ENCODE measurements at places on chromosomes 6 and 20.

DNA sequence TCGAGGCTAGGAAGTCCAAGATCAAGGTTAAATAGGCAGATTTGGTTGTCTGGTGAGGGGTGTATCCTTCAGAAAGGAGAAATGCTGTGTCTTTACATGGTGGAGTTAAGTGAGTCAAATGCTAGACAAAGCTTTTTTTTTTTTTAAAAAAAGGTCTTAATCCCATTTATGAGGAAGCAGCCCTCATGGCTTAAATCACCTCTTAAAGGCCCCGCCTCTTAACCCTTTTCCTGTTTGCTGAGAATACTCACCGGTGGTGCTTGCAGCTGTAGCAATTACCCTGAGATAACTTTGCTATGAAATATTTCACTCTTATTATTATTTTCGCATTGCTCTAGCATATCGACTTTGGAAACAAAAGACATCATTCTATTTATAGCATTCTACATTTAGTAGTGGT lies 30.8 kb downstream of the FBXO30 start:
- DNase-seq: no peak

- no peak for DNase-seq
Observed at GRCh38 chr20:20321134-20321533, 46.8 kb upstream of the INSM1 start.

DNA sequence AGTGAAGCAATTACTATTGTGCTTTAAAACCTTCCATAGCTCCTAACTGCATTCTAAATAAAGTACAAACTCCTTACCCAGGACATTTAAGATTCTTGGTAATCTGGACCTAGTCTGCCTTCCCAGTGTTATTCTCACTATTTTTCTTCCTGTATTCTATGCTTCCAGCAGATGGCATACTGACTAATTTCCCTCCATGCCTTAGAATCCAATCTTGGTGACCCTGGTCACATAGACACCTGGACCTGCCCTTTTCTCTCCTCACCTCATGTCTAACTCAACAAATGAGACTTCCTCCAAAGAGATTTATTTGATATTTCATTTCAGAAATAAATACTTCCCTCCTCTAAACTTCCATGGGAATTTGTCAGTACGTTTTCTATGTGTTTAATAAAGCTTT lies 25.8 kb downstream of the ROS1 start:
- DNase-seq: no peak

DNA sequence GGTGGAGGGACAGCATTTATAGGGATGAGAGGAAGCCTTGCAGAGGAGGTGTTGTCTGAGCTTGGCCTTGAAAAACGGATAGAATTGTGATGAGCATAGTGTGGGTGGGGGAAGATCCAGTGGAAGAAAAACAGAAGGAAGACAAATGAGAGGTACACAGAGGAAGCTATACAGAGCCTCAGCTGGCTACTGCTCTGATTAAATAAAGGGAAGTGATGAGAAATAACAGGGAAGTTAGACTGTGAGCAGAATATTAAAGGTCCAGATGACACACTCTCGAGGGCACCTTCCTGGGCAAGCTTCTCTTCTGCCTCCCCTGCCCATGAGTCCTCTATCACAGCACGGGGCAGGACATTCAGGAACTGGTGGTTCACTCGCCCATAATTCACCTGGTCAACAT lies 182.3 kb downstream of the KIF16B start:
- no peak for DNase-seq

- no peak for DNase-seq
Observed at GRCh38 chr20:23691675-23692074, 2.8 kb upstream of the CST4 start.

- no peak for DNase-seq
Observed at GRCh38 chr6:36277946-36278470, 8.1 kb downstream of the PNPLA1 start.

GRCh38 chr6:128174724-128175123 lies 273.9 kb upstream of the THEMIS start:
- no peak for DNase-seq

DNA sequence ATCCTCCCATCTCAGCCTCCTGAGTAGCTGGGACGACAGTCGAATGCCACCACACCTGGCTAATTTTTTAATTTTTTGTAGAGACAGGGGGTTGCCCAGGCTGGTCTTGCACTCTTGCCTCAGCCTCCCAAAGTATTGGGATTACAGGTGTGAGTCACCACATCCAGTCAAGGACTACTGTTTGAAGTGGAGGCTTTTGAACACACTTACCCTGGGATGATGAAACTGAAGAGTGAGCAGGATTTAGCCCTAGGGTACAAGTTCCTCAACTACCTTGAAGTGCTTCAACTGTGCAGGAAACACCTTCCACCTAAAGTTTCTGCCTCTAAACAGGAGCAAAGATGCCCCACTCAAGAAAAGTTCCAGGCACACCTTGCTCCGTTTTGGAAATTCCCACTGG lies 15.7 kb upstream of the PARD6B start:
- DNase-seq: no peak

- no peak for DNase-seq
Observed at GRCh38 chr6:2102316-2102883, 143.0 kb downstream of the GMDS start.

GRCh38 chr6:37669306-37669705 lies 28.4 kb downstream of the MDGA1 start:
- no peak for DNase-seq

- no peak for DNase-seq
Observed at GRCh38 chr6:37861452-37861851, 41.9 kb downstream of the ZFAND3 start.

- DNase-seq: no peak
Observed at GRCh38 chr6:118881440-118882313, 12.3 kb upstream of the ASF1A start.

DNA sequence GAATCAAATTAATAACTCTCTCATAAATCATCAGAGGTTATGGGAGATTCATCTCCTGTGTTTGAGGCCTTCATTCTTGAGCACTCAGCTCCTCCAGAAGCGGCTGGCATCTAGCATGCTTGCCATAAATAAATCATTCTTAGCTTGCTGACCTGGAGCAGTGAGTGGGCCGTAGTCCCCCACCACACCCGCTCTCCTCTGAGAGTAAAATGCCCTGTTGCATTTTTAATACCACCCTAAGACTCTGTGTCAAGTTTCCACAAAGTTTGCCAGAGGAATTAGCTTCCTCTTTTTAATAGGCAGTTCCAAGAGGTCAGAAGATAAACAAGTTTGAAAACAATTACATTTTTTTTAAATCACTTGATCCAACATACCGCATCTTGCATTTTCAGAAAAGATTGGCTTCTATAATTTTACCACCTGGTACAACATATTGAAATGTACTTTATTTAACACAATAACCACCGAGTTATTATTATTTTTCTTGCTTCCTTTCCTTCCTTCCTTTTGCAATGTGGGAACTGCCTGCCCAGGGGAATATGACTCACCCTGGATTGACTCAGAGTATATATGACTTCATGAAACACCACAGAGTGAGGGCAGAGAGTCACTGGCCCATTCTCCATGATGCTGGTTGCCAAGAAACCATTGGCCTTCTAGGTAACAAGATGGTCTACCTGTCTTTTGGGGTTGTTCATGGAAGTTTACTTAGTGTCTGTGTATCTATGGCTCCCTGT lies 29.4 kb upstream of the CLIC5 start:
- peak; percentile 81 for DNase-seq

DNA sequence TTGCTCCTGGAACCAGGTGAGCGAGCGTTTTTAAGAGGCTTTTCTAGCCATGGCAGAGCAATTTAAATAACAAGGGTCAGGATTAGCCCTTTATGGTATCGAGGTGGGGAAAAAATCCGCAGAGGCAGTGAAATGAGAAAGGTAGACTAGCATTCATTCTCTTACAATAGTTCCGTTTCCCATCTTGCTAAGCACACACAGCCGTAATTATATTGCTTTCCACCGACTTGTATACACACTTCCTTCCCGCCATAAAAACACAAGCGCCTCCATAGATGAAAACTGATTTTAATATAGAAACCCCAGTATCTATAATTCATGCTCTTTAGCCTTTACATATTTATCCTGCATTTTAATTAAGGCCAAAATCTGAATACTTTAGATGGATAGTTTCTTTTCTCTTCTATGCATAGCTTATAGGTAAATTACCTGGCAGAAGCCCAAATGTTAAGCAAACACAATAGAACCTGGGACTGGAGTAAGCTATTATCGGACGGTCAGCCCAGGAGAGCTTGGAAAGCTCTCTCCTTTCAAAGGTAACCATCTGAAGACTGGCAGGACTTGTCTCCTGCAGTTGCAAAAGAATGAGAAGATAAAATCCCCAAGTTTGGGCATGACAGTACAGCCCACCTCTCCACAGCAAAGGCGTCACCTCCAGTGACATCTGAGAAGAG lies 90.9 kb upstream of the MC3R start:
- DNase-seq: no peak

DNA sequence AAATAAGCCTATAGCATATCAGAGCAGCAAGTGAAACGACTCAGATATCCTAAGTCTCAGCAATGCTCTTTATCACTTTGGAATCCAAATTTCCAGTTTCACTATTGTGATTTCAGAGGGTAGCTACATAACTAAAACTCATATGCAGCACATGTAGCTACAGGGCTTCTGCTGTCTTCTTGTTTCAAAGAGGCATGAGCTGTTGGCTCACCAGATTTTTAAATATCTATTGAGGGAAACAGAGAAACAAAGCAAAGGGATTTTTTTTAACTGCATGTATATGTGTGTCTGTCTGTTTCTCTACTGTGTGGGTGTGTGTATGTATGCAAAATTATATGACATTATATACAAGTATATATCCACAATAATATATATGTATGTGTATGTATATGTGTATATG lies 258.4 kb downstream of the HDGFL1 start:
- DNase-seq: no peak

DNA sequence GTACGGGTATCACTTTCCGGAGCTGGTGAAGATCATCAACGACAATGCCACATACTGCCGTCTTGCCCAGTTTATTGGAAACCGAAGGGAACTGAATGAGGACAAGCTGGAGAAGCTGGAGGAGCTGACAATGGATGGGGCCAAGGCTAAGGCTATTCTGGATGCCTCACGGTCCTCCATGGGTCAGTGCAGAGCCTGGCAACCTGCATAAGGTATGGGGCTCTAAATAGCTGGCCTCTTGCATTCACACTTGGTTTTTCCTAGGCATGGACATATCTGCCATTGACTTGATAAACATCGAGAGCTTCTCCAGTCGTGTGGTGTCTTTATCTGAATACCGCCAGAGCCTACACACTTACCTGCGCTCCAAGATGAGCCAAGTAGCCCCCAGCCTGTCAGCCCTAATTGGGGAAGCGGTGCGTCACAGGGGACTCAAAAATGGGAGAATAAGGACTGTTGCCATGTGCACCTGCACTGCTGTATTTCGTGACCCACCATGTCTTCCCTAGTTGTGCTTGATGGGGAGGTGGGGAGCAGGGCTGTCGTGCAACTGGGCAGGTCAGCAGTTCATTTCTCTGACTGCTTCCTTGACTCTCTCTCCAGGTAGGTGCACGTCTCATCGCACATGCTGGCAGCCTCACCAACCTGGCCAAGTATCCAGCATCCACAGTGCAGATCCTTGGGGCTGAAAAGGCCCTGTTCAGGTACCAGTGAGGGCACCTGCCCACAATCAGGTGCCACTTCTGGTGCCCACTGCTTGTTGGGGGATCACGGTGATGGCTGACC lies 3.1 kb downstream of the NOP56 start:
- no peak for DNase-seq

- no peak for DNase-seq
Observed at GRCh38 chr20:51591871-51592270, 49.4 kb upstream of the NFATC2 start.

DNA sequence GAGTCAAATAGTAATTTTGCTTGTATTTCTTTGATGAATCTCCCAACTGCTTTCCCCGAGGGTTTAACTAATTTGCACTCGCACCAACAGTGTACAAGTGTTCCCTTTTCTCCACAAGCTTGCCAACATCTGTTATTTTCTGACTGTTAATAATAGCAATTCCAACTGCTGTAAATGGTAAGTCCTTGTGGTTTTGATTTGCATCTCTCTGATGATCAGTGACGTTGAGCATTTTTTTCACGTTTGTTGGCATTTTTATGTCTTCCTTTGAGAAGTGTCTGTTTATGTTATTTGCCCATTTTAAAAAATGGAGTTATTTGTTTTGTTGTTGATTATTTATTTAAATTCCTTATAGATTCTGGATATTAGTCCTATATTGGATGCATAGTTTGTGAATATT lies 399.8 kb upstream of the MAN1A1 start:
- DNase-seq: no peak

DNA sequence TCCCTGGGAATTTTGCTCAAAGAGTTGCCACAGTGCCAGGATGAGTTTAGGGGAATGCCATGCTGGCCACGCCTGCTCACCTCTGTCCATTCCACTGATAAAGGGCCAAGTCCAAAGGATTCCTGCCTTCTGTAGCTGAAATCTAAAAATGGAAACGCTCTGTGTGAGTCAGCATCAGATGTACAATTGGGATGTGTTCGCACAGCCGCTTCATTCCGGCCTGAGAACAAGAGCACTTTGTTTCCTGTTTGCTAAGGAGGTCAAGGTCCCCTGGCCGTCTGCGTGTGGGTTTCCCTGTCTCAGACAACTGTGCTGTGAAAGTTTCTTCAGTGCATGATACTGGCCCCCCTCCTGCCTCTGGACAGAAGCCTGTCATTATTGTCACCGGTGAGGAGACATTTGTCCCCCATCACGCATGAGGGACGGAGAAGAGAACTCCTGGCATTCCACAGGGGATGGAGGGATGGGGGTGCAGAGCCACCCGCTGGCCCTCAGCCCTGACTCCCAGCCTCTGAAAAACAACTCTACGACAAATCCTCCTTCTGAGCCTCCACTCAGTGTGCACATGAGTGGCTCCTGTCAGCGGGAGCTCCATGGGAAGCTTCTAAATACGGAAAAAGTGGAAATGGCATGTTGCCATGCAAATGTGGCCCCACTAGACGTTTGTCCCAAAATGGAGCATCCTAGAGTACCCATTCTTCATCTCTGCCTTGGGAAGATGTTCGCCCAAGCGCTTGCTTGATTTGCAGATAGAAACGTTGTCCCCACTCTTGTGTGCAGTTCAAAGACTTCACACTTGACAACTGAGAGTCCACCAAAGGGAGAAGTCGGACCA lies 143.5 kb upstream of the AFDN start:
- DNase-seq: peak; percentile 71

- no peak for DNase-seq
Observed at GRCh38 chr6:145012039-145012662, 723.2 kb downstream of the EPM2A start.

DNA sequence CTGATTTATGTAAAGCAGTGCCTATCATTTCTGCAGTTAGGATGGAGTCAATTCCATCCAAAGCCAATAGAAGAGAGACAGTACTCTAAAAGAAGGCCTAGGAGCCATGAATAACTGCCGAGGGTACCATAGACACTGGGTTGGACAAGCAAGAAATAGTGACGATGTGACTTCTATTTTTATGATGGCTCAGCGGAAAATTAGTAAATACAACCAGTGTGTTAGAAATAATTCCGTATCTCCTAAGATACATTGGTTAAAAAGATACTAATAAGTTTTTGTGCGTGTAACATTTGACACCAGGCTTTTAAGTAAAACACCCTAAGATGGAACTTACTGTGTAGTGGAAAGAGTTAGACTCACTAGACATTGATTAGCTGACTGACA lies 45.6 kb upstream of the MOXD1 start:
- DNase-seq: no peak

Data from gastrocnemius medialis (tissue), 4 donors.